Glomerular endothelial cell (primary cell): ENCODE measurements at places on chromosomes 7 and 10.

DNA sequence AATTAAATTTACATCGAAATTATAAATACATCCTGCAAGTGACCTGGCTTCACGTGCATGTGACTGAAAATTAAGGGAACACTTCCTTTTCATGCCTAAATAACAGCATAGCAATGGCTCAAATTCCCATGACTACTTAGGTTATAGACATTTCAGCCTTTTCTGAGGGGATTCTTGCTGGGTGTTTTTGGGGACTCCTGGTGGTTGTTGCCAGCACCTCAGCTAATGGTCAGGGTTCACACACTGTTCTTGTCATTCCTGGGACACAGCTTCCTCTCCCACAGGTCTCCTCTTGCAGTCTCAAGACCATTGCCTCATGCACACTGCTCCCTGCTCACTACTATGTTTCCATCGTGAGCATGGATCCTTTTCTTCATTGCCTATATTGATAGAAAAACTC is 148.9 kb upstream of the GLI3 start:
- DNase-seq: no peak

DNA sequence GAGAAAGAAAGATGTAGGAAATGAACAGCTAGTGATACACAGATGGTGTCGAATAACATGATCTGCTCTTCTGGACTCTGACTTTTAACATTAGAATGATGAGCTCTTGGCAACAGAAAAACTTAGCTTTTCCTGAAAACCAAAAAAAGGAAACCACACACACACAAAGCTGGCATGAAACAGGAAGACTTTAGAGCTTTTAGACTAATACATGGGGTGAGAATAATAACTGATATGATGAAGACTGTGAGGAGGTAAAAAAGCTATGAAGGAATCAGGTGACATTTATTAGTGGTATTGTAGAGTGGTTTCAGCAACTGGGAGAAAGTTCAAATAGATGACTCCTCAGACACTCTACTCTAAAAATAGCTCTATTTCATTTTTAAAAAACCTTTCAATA is 491.9 kb downstream of the PARD3 start:
- no peak for DNase-seq

GRCh38 chr10:8758029-8758428 is 703.5 kb downstream of the GATA3 start:
- no peak for DNase-seq

- DNase-seq: no peak
These were observed 9.2 kb downstream of the CPA2 start for GRCh38 chr7:130275826-130276297.

- no peak for DNase-seq
These were observed 103.3 kb downstream of the CFAP58 start for GRCh38 chr10:104456802-104457542.

GRCh38 chr7:42272793-42273665 is 36.0 kb upstream of the GLI3 start:
- no peak for DNase-seq

DNA sequence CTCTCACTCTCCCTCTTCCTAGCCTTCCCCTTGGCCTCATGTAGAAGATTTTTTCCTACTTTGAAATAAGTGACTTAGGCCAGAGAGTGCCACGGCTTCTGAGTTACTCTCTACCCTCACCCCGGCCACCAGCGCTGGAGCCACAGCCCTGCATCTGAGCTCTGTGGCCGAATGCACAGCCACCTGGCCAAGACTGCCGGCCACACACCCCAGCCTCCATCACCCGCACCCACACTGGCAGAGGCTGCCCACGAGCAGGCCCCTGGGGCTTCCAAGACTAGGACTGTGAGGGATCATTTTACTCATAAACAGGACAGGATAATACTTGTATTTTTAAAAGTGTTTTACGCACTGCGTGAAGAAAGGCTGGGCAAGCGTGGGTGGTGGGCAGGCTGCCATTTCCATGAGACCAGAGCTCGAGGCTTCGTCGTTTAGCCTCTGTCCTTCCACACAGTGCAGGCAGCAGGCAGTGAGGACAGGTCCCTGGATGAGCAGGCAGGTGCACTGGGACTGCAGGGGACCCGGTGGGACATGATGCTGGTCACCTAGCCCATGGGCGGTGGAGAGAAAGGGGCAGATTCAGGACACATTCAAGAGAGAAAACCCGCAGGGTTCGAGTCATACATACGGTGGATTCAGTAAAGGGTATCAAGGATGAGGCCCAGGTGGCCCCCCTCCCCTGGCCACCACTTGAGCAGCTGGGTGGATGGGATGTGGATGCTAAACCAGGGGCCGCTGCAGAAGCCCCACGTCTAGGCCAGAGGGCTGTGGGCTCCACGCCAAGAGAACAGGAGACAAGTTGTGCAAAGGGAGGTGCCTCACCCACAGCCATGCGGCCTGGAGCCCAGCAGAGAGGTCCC is 35.5 kb upstream of the RNF32 start:
- no peak for DNase-seq

DNA sequence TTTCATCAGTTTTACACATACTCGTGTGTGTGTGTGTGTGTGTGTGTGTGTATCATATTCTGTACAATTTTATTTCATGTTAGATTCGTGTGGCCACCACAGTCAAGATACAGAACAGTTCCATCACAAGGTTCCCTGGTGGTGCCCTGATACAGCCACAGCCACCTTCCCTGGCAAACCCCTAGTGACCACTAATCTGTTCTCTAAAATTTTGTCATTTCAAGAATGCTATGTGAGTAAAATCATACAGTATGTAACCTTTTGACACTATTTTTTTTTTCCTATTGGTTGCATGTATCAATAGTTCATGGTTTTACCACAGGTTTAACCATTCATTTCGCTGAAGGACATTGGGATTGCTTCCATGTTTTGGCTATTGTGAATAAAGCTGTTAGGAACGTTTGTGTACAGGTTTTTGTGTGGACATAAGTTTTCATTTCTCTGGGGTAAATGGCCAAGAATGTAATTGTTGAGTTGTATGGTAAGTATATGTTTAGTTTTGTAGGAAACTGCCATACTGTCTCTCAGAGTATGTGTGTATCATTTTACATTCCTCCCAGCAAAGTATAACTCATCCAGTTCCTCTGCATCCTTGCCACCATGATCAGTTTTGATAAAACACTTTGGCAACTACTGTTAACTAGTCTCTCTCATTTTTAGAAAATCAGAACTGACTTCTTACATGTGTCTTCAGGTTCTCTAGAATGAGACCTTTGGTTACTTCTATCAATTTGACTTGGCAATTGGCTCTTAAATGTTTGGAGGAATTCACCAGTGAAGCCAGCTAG is 20.6 kb downstream of the KLHDC10 start:
- DNase-seq: no peak

- peak; percentile 72 for DNase-seq
These were observed 557 bp upstream of the SP4 start for GRCh38 chr7:21427182-21427870.

DNA sequence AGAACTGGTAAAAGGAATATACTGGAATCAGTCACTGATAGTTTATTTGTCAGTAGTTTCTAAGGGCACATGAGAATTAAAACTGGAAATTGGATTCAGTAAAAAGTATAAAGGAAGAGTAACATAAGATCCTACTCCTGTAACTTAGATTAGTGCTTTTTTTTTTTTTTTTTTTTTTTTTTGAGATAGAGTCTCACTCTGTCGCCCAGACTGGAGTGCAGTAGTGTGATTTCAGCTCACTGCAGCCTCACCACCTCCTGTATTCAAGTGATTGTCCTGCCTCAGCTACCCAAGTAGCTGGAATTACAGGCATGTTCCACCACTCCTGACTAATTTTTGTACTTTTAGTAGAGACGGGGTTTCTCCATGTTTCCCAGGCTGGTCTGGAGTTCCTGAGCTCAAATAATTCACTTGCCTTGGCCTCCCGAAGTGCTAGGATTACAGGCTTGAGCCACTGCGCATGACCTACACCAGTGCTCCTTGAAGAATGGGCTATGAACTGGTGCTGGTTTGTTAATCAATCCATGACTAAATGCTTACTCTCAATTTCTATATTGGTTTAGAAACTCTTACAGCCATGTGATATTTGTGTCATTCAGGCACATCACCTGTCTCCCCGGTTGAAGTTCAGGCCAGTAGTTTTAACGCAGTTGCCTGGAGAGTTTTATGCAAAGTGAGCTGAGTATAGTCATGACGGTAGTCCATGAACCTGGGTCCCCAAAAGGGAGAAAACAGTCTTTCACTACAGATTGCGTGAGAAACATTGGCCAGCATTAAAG is 65.0 kb downstream of the ZEB1 start:
- DNase-seq: no peak

DNA sequence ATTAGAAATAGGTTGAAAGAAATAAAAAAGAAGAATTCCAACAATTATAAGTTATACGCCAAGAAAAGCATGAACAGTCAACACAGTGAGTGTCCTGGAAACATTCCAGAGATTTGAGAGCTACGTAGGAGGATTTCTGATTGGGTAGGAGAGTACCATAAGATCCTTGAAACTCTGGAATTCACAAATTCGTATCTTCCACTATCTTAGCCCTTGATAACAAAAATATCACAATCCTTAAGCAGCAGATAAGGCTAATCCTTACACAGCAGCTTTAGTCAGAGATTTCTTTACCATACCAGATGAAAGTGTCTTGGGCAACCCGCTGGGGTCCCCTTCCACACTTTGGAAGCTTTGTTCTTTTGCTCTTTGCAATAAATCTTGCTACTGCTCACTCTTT is 8.2 kb downstream of the TPK1 start:
- DNase-seq: peak; percentile 42

DNA sequence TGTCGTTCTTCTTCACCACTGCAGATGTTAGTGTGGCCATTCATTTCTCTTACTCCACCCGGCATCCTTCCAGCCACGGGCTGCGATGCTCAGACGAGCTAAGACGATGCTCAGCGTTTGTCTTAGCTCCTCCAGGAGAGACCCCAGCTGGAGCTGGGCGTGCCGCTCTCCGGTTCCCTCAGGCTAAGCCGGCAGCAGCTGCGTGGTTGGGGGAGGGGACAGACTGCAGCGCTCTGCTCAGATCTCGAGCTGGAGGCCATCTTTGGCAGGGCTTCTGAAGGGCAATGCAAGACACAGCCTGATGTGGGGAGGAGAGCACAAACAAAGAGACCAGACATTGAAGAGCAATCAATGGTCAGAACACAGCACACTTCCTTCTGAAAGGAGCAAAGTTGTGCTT is 4.8 kb downstream of the INA start:
- no peak for DNase-seq

DNA sequence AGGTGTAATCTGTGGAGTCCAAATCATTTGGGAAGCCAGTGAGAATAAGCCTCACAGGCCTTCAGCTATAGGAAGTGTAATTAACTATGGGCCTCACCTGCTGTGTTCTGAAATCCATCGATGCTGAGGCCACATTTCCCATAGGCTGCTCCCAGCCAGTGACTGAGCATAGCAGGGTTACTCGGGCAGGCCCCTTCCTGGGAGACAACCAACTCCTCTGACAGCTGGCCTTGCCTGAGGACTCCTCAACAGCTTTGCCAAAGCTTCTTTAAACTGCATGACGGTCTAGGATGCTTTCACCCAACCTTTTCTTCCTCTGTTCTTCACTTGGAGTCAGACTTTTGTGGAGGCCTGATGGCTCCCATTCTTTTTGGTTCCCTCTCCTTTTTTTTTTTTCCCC is 63.8 kb upstream of the SMNDC1 start:
- no peak for DNase-seq

DNA sequence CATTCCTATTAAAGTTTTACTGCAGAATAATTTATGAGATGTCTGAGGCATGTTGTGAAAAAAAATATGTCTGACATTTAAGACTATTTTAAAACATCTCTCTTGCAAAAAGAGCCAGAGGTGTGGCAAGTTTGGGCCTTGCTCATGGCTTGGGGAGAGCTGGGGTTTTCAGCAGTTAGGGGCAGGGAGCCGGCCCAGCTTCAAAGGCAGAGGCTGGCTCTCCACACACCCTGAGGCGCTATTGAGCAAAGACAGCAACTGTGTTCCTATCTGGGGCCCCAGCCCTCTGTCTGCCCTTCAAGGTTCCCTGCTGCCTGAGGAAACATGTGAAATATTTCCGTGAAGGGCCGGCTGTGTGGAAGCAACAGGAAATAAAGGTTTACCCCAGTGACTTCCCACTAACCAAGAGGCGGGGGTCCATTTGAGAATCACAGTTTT is 94.0 kb downstream of the SORBS1 start:
- DNase-seq: no peak

GRCh38 chr7:25786936-25787335 is 365.1 kb upstream of the NFE2L3 start:
- DNase-seq: no peak

DNA sequence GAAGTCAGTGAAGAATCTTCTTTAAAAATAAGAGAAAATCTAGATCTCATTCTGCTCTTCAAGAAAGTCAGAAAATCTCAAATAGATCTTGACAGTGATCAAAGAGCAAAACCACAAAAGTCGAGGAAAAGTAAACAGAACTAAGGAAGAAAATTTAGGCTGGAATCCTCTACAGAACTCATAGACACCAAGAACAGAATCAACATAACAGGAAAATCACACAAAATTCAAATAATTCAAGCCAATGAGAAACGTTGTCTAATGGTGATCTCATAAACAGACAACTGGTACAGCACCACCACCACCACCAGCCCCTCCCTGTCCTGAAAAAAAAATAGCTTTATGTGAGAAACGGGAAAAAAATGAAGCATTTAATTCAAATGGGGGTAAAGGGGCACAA is 6.9 kb downstream of the ITGB1 start:
- DNase-seq: no peak

DNA sequence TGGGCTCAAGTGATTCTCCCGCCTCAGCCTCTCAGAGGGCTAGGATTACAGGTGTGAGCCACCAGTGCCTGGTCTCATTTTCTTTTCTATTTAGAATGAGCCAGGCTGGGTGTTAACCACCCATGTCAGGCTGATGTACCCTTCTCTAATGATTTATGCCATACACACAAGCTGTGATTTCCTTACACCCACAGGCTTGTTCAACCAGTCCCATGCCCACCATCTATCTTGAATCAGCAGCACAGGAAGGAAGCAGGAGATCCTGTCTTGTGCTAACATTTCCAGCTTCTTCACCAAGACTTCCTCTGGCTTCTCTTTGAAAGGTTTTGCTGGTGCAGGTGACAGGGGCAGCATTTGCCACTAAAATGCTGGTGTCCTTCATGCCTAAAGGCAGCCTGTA is 176.4 kb downstream of the GATA3 start:
- no peak for DNase-seq

DNA sequence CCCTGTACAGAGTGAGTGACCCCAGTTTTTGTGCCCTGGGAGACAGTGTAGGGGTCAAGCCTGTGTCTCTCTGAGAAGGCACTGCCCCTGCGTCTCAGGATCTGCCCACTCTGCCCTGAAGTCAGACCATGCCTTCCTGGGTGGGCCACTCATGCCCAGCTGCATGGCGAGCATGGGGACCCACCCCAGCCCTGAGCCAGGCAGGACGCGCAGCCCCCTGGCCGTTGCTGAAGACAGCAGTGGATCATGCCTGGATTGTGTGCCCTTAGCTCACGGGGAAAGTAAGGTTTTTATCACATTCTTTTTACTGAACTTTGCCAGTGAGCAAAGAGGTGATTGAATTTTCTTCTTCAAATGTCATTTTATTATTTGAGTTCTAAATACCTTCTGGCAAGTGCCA is 66.2 kb downstream of the WDR37 start:
- DNase-seq: no peak

DNA sequence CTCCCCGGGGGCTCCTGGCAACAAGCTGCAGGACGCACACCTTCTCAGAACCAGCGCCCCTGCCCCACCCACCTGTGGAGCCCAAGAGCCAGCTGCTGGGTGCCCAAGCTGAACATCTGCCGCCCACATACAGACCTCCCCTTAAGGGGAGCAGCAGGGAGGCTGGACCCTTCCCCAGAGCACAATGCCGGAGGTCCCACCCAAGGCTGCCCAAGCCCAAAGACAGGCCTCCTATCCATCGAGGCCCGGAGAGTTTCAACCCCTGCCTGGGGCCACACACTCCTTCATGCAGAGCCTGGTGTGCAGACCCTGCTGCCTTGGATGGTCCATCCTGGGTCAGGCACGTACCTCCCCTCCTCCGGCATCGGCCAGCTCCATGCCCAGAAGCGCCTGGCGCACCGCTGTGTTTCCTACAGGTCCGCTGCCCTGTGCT is 48.7 kb downstream of the VIPR2 start:
- no peak for DNase-seq
